Tibial nerve (tissue), 4 donors: ENCODE measurements at places on chromosomes 7 and 10. TPM values are rescaled to one million over a fixed set of nuclear protein-coding genes. Genes with fewer than 3 reads are reported as not detected.

GRCh38 chr10:108132303-108132702 lies 967.8 kb upstream of the SORCS1 start:
- H3K4me3 ChIP-seq: no peak overlapping the region
- H3K27me3 ChIP-seq: no peaks in the 10 kb centered on the region
- DNase-seq: no peak
- no peak overlapping the region for H3K27ac ChIP-seq
- no peaks in the 10 kb centered on the region for H3K36me3 ChIP-seq

NPY4R gene
- 0.63 TPM for total RNA-seq

DNA sequence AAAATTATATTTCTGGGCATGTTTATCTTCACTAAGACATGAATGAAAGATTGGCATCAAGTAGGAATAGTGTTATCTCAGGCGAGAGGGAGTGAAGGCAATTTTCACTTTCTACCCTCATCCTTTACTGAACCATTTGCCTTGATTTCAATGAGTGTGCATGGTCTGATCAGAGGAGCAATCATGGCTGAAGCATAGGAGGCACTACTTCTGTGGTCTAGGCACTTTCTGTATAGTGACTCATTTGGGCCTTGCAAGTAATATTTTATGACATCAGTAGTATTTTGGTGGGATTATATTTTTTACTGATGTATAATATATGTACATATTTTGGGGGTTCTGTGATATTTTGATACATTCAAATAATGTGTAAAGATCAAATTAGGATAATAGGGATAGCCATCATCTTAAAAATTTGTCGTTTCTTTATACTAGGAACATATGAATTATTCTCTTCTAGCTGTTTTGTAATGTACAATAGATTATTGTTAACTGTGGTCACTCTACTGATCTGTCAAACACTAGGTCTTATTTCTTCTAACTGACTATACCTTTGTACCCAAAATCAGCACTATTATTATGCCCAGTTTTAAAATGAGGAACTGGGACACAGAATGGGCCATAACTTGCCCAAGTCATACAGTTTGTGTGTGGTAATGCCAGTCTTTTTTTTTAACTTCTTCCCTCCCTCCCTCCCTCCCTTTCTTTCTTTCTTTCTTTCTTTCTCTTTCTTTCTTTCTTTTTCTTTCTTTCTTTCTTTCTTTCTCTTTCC lies 101.9 kb downstream of the RAB11FIP2 start:
- no peak overlapping the region for H3K27ac ChIP-seq
- DNase-seq: no peak
- H3K4me1 ChIP-seq: no peaks in the 10 kb centered on the region
- H3K4me3 ChIP-seq: no peak overlapping the region
- no peaks in the 10 kb centered on the region for H3K27me3 ChIP-seq

CPN1 gene
- total RNA-seq: not detected

DNA sequence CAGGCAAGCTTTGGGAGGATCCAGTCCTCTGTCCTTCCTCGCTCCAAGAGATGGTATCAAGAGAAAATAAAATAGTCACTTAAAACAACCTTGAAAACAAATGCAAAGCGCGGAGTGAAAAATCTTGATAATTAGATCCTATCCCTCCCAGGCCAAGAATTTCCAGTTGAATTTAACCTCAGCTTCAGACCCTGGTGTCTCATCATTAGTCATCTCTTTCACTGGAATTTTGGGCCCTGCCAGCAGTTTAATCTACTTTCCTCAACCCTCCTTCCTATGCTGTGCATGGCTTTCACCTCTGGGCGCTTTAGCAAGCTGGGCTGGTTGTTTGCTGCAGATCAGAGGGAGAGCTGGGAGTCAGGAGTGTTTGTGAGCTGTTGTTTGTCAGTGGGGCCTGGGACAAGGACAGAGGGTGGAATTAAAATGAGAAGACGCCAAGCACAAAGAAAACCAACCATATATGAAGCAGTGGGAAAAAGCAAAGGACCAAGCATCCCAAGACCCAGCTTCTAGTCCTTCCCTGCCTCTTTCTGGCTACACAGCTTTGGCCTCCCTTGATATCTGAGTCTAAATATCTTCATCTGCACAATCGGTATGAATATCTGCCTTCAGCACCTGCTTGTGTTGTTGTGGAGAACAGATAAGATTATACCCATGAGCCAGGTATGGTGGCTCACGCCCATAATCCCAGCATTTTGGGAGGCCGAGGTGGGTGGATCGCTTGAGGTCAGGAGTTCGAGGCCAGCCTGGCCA lies 13.5 kb downstream of the MYOF start:
- peaks cover 86% of the 10 kb centered on the region for H3K4me1 ChIP-seq
- H3K4me3 ChIP-seq: no peak overlapping the region
- DNase-seq: no peak
- no peaks in the 10 kb centered on the region for H3K27me3 ChIP-seq
- H3K36me3 ChIP-seq: no peaks in the 10 kb centered on the region

- no peaks in the 10 kb centered on the region for H3K27me3 ChIP-seq
- H3K4me3 ChIP-seq: no peak overlapping the region
- no peaks in the 10 kb centered on the region for H3K36me3 ChIP-seq
- no peaks in the 10 kb centered on the region for H3K4me1 ChIP-seq
- DNase-seq: no peak
- H3K27ac ChIP-seq: no peak overlapping the region
These were observed 77.9 kb downstream of the SGMS1 start for GRCh38 chr10:50545846-50546245.

GRCh38 chr7:95660023-95660434 lies 63.7 kb upstream of the PDK4 start:
- no peak overlapping the region for H3K4me3 ChIP-seq
- DNase-seq: no peak
- no peak overlapping the region for H3K27ac ChIP-seq
- no peaks in the 10 kb centered on the region for H3K4me1 ChIP-seq
- no peaks in the 10 kb centered on the region for H3K27me3 ChIP-seq

- no peaks in the 10 kb centered on the region for H3K36me3 ChIP-seq
- H3K4me1 ChIP-seq: peaks cover 25% of the 10 kb centered on the region
- no peak for DNase-seq
- peak within 1 kb of the TSS; percentile 85 for H3K27ac ChIP-seq
These were observed at the start of gene HHEX for GRCh38 chr10:92689663-92690210. HHEX (plus strand) TSS chr10:92689955; CDS start chr10:92689987, 32 bp downstream.

DOCK1 gene
- total RNA-seq: 63.6 TPM

- no peak overlapping the region for H3K27ac ChIP-seq
- H3K27me3 ChIP-seq: no peaks in the 10 kb centered on the region
- no peaks in the 10 kb centered on the region for H3K4me1 ChIP-seq
These were observed 31.5 kb downstream of the TCF7L2 start for GRCh38 chr10:112981553-112981952.

- H3K4me1 ChIP-seq: no peaks in the 10 kb centered on the region
- H3K36me3 ChIP-seq: no peaks in the 10 kb centered on the region
- no peaks in the 10 kb centered on the region for H3K27me3 ChIP-seq
- no peak within 1 kb of the TSS for H3K27ac ChIP-seq
- DNase-seq: peak; percentile 39
- H3K4me3 ChIP-seq: peak within 1 kb of the TSS; percentile 46
These were observed at the start of gene EPHB4 for GRCh38 chr7:100827330-100828226. EPHB4 (minus strand) TSS chr7:100827523; CDS start chr7:100827030, 493 bp downstream.

DNA sequence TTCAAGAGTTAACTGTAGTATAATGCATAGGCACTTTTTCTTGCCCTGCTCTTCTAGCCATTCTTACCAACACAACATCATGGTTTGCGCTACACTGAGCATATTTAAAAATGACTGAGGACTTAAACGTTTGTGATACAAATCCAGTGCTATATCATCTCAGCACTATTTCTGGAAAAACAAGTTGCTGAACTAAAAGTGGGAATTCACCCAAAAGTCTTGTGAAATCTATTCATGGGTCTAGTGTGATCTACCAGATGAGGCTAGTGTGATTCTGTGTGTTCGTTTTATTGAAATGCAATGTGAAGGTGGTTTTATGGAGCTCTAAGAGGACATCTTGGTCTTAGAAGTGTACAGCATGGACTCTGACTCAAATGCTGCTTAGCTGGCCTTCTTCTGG lies 584.6 kb upstream of the POM121L12 start:
- no peaks in the 10 kb centered on the region for H3K27me3 ChIP-seq
- H3K36me3 ChIP-seq: no peaks in the 10 kb centered on the region
- no peak overlapping the region for H3K27ac ChIP-seq
- no peaks in the 10 kb centered on the region for H3K4me1 ChIP-seq

- H3K27me3 ChIP-seq: no peaks in the 10 kb centered on the region
- peak overlapping the region; percentile 93 for H3K27ac ChIP-seq
- H3K36me3 ChIP-seq: no peaks in the 10 kb centered on the region
- peaks cover 50% of the 10 kb centered on the region for H3K4me1 ChIP-seq
- DNase-seq: no peak
These were observed 732 bp downstream of the FAM53B start for GRCh38 chr10:124743191-124744101.

NXPH1 gene
- total RNA-seq: not detected

- H3K36me3 ChIP-seq: no peaks in the 10 kb centered on the region
- H3K27ac ChIP-seq: no peak overlapping the region
- no peak for DNase-seq
- H3K27me3 ChIP-seq: no peaks in the 10 kb centered on the region
These were observed 176.4 kb downstream of the ELFN1 start for GRCh38 chr7:1846331-1847065.

GRCh38 chr7:23012908-23013714 lies 819 bp downstream of the HYCC1 start:
- DNase-seq: no peak
- H3K27ac ChIP-seq: peak overlapping the region; percentile 44
- H3K27me3 ChIP-seq: no peaks in the 10 kb centered on the region
- peaks cover 46% of the 10 kb centered on the region for H3K4me1 ChIP-seq
- no peaks in the 10 kb centered on the region for H3K36me3 ChIP-seq

GRCh38 chr7:158771213-158771834 lies 58.0 kb downstream of the ESYT2 start:
- H3K4me3 ChIP-seq: no peak overlapping the region
- H3K36me3 ChIP-seq: peaks cover 68% of the 10 kb centered on the region
- H3K27ac ChIP-seq: no peak overlapping the region
- no peaks in the 10 kb centered on the region for H3K4me1 ChIP-seq
- no peaks in the 10 kb centered on the region for H3K27me3 ChIP-seq

SPDYE8 gene
- total RNA-seq: not detected

DNA sequence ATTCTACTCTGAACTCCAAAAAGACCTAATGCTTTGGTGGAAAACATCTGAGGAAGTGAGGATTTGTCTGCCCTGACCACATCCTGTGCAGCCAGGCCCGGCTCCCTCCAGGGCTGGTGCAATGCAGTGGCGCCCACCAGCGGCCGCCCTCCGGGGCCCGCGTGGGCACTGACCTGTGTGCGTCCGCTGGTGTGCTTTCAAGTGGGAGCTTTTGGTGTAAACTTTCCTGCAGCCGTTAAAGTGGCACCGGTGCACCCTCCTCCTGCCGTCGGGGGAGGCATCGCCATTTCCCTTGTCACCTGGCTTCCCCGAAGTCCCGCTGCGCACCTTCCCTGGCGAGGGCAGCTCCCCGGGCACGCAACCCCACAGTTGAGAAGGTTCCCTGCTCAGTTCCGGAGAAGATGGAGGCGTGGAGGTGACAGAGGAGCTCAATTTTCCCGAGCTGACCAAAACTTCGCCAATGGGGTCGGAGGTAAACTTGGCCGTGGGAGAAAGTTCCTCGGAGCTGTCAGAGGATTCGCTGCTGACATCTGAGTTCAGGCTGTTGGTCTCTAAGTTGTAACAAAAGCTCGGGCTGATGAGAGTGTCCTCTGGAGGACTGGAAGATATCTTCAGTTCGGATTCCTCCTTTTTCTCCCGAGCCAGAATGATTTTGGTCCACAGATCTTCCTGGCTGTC lies 3.4 kb downstream of the KLF6 start:
- H3K4me1 ChIP-seq: no peaks in the 10 kb centered on the region
- H3K27me3 ChIP-seq: no peaks in the 10 kb centered on the region
- H3K36me3 ChIP-seq: peaks cover 30% of the 10 kb centered on the region
- H3K27ac ChIP-seq: peak overlapping the region; percentile 99

DNA sequence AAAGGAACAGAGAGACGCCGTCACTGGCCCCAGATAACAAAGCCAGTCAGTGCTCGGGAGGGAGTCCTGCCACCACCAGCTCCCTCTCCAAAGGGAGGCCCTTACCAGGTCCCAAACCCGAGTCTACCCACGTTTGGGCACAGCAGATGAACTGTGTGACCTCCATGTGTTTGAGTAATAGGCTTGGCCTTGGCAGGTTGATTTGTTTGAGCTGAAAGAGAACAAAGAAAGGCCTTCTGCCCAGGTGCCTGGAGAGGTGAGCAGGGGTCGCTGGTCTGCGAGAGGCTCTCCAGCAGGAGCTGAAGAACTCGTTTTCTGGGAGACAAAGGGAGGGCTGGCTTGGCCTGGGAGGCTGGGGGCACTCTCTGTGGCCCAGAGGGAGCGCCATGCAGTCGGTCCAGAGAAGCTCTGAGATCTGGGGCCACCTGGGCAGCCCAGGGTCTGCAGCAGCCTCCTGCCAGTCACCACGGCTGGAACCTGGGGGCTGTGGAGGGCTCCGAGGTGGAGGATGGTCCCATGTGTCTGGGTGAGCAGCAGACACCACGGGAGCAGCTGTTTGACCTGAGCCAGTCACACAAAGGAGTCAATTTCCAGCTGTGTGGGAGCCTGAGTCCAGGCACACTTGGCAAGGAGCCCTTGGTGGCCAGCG lies 99.7 kb downstream of the PAXIP1 start:
- no peaks in the 10 kb centered on the region for H3K36me3 ChIP-seq
- H3K4me3 ChIP-seq: no peak overlapping the region
- H3K27ac ChIP-seq: no peak overlapping the region
- H3K4me1 ChIP-seq: no peaks in the 10 kb centered on the region
- no peak for DNase-seq

CRHR2 gene
- not detected for total RNA-seq

- H3K27me3 ChIP-seq: no peaks in the 10 kb centered on the region
- no peak for DNase-seq
- peaks cover 25% of the 10 kb centered on the region for H3K36me3 ChIP-seq
- peaks cover 49% of the 10 kb centered on the region for H3K4me1 ChIP-seq
These were observed 4.3 kb upstream of the RSBN1L start for GRCh38 chr7:77691892-77692491.

DNA sequence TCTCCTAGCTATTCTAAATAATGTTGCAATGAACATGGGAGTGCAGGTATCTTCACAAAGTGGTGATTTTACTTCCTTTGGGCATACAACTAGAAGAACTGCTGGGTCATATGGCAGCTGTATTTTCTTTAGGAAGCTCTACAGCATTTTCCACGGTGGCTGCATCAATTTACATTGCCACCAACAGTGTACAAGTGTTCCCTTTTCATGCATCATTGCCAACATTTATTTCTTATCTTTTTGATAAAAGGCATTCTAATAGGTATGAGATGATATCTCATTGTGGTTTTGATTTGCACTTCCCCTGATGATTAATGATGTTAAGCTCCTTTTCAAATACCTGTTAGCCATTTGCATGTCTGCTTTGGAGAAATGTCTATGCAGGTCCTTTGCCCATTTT lies 52.6 kb downstream of the NT5C2 start:
- H3K36me3 ChIP-seq: no peaks in the 10 kb centered on the region
- H3K27ac ChIP-seq: no peak overlapping the region
- no peak for DNase-seq
- H3K4me1 ChIP-seq: peaks cover 33% of the 10 kb centered on the region

CABCOCO1 gene
- total RNA-seq: not detected

- no peak overlapping the region for H3K4me3 ChIP-seq
- H3K27ac ChIP-seq: no peak overlapping the region
- H3K36me3 ChIP-seq: no peaks in the 10 kb centered on the region
- DNase-seq: no peak
These were observed 24.3 kb downstream of the RGR start for GRCh38 chr10:84269162-84269561.
